Inflammatory macrophage (primary cell): ENCODE measurements at places on chromosomes 1 and 21.

- DNase-seq: peak; percentile 88
Measured at GRCh38 chr1:30780409-30780808, 22.8 kb upstream of the LAPTM5 start.

- DNase-seq: no peak
Measured at GRCh38 chr1:78673120-78673519, 23.5 kb downstream of the IFI44 start.

DNA sequence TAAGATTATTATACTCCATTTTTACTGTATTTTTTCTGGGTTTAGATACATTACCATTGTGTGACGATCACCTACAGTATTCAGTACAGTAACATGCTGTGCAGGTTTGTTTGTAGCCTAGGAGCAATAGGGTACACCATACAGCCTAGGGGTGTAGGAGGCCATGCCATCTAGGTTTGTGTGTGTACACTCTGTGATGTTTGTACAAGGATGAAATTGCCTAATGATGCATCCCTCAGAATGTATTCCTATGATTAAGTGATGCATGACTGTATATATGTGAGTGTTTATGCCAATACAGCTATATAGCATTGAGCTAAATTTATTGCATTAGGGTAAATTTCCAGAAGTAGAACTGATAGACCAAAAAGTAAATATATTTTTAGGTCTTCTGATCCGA is 23.3 kb downstream of the TUFT1 start:
- DNase-seq: no peak

- DNase-seq: no peak
Measured at GRCh38 chr1:25199819-25200620, 32.3 kb downstream of the SYF2 start.

GRCh38 chr1:217136895-217137205 is 413.6 kb upstream of the ESRRG start:
- DNase-seq: no peak

DNA sequence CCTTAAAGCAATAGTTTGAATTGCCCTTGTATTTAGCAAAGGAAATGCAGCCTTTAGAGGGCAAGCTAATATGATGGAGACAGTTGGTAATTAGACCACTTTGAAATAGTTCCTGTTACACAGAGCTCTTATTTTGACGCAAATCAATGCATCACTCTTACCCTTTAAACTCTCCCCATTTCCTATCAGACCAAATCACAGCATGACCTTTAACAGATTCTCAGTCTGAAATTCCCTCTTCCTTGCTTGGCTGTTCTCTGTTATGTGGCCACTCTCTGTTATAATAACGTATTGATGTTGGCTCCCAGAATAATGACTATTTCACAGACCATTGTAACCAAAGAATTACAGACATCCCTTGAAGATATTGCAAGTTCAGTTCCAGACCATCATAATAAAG is 66.9 kb upstream of the NGF start:
- no peak for DNase-seq

DNA sequence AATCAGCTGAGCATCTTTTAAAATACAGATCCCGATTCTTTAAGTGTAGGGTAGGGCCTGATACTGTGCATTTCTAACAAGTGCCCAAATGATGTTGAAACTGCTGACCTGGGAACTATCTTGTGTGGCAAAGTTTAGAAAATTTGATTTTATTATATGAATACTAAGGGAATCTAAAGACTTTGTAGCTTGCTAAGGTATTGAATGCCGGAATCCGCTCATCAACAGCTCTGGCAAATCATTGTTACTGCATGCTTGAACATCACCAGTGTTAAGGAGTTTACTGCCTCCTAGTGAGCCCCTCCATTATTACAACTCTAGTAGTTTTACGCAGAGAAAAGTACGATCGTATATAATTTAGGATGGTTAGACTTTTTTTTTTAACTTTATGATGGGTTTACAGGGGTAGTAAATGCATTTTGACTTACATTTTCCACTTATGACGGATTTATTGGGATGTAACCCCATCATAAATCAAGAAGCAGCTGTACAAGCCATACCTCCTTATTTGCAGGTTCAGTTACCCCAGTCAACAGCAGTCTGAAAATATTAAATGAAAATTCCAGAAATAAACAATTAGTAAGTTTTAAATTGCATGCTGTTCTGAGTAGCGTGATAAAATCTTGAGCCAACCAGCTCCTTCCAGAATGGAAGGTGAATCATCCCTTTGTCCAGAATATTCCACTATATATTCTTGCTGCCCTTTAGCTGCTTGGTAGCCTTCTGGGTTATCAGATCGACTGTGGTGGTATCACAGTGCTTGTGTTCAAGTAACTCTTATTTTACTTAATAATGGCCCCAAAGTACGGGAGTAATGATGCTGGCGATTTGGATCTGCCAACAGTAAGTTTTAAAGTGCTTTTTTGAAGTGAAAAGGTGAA is 892 bp downstream of the TYW3 start:
- peak; percentile 74 for DNase-seq

GRCh38 chr1:61572046-61572445 is 152.9 kb downstream of the TM2D1 start:
- DNase-seq: peak; percentile 9

DNA sequence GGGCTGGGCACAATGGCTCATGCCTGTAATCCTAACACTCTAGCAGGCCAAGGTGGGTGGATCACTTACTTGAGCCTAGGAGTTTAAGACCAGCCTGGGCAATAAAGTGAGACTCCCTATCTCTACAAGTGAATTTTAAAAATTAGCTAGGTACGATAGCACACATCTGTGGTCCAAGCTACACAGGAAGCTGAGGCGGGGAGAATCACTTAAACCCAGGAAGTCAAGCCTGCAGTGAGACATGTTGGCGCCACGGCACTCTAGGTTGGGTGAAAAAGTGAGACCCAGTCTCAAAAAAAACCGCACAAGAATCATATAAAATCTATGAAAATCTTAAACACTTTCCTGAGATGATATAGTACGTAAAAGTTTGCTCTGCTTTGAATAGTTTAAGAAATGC is 30.2 kb downstream of the DBT start:
- DNase-seq: no peak

DNA sequence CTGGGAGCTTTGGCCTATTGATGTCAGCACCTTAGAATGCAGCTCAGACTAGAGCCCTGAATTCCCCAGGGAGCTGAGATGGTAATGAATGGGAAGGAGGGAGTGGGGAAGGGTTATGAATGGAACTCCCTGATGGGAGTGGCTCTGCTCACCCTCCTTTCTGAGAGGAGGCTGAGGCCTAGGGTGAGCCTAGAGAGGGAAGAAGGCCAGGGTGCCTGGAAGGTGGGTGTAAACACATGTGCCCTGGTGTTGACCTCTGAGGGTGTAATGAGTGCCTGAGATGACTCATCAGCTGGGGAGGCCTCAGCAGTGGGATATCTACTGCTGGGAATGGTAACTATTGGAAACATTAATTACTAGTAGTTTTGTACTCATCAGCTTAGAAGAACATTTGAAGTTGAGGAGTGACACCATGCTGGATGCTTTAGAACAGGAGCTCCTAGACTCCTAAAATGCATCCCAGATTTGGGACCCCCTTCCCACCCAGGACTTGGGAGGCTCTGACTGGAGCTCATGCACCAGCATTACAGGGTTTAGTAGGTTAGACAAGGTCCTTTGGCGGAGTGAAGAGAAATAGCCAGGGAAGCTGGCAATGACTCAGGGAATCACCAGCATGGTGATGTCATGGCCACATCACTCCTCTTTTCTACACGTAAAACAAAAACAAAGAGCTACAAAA is 16.0 kb upstream of the PIGV start:
- DNase-seq: peak; percentile 57

DNA sequence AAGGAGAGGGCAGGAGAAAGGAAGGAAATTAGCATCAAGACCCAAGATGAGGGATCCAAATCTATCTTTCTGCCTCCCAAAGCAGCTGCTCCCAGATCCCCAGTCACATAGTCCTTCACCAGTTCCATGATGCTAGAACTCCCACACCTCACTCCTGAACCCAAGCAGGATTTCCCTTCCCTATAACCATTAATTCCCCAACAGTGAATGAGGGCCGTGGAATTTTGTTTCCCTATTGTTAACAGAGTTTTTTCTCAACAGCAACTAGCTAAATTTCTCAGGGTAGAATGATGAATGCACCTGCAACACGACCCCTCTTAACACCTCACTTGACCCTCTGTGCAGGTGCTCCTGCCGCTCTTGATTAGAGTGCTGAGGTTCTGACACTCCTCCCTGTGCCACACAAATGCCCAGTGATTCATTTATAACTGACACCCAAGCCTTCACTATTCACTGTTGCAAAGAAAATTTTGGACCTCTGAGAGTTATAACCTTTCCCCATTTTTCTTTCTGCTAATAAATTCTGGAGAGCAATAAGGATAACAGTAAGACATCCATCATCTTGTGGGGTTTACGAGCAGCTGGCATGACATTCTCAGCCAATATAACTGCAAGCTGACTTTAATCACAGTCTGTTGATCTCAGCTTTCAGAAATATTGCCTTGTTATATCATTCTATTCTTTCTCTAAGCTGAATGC is 25.4 kb upstream of the NPL start:
- no peak for DNase-seq

DNA sequence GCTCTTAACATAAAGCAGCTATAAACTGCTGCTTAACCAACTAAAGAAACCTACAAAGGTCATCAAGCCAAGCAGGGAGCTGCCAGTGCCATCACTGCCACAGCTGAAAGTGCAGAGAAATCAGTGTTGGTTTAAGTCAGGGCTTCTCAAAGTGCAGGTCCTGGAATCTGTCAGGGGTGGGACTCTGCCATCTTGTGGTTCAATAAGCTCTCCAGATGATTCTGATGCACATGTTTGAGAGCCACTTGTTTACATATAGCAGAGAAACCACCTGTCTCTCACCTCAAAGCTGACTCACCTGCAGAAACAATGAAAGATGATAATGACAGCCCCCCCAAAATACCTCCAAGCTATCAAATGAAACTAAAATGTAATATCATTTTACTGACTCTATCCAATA is 49.3 kb downstream of the SH3GLB1 start:
- DNase-seq: no peak

GRCh38 chr1:41535716-41536115 is 51.2 kb upstream of the EDN2 start:
- DNase-seq: peak; percentile 59

DNA sequence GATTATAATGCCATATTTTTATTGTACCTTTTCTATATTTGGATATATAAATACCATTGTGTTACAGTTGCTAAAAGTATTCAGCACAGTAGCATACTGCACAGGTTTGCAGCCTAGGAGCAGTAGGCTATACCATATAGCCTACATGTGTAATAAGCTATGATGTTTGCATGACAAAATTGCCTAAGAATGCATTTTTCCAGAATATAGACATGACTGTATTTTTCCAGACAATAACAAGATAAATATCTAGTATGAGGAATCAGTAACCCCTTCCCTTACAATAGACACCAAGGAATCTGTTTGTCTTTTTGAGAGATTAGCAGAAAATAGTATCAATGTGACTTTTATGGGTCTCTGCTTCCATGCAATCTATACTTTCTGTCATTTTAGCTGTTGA is 228.6 kb downstream of the GRIK1 start:
- no peak for DNase-seq

GRCh38 chr1:148389027-148389339 is 94.1 kb downstream of the PPIAL4G start:
- DNase-seq: no peak

GRCh38 chr21:43193088-43193650 is 24.4 kb downstream of the CRYAA start:
- DNase-seq: no peak

DNA sequence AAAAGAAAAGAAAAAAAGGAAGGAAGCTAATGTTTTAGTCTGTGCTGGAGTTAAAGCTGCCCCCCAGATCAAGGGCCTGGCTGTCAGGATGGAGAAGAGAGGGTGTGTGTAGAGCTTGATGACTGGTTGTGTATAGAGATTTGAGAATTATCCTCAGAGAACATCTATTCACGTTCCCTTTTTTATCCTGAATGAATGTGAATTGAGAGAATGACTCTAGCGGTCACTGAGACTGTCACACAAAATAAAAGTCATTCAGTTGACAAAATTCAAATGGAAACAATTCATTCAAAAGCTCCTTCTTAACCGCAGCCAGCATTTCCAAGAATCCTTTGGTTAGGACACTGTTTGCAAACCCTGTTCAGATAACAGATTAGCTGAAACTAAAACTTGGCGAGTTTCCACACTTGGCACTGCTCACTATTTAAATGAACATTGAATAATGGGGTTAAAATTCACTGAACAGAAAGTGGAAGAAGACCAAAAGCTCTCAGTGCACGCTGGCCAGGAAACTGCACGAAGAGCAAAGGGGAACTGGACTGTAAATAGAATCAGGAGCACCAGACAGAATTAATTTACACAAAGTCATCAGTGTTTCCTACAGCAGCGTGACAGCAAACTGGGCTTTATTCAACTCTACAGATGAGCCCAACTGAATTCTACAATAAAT is 13.6 kb upstream of the FAM89A start:
- peak; percentile 63 for DNase-seq

DNA sequence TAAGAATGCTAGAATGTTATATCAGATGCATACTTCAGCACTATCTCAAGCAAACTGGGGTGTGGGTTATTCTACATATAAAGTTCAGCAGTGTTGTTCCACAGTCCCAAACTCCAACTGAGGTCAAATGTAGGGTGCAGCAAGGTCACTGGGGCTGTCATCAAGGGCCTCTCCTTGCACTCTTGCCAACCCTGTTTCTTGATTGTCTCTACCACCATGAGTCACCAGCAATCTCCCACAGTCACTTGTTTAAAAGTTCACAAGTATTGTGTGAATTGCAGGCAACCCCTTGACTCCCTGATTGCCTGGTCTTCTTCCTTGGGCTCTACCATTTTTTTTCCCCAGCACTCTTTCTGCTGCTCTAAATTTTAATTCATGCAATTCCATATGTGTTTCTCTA is 10.6 kb downstream of the METTL18 start:
- no peak for DNase-seq

- DNase-seq: no peak
Measured at GRCh38 chr1:36922071-36922470, 112.2 kb downstream of the GRIK3 start.

- DNase-seq: peak; percentile 81
Measured at GRCh38 chr21:42107881-42108553, 36.9 kb downstream of the UMODL1 start.

DNA sequence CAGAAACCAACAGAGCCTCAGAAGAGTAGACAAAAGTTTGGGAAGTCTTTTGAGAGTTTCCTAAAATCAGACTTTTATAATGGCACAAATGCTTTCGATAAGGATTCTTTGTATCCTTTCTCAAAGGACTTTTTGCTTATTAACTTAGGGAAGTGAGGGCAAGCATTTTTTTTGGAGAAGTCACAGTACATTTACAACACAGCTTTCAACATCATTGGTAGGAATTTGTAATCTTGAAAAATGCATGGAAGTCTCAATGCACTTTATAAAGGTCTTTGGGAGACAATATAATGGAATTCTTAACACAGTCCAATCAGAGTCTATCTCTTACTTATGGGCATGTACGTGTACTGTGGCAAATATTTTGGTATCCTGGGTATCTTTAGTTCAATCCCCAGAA is 325.8 kb upstream of the NR5A2 start:
- DNase-seq: peak; percentile 37

DNA sequence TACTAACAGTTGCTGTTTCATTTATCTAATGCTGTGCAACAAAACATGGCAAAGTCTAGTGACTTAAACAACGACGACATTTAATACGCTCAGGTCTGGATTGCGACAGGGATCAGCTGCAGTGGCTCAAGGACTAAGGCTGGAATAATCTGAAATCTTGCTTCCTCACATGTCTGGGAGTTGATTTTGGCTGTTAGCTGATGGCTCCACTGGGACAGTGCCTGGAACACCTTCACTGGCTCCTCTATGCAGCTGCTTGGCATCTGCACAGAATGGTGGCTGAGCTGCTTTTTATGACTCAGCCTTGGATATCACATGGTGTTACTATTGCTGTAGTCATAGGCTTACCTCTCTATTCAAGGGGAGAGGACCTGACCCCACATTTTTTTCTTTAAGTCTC is 24.0 kb upstream of the BTG3 start:
- no peak for DNase-seq
